ENCODE measurements at places on chromosomes 6 and 20.

- DNase-seq = no peak
Observed at GRCh38 chr6:76510489-76510888, 438.0 kb upstream of the IMPG1 start.

DNA sequence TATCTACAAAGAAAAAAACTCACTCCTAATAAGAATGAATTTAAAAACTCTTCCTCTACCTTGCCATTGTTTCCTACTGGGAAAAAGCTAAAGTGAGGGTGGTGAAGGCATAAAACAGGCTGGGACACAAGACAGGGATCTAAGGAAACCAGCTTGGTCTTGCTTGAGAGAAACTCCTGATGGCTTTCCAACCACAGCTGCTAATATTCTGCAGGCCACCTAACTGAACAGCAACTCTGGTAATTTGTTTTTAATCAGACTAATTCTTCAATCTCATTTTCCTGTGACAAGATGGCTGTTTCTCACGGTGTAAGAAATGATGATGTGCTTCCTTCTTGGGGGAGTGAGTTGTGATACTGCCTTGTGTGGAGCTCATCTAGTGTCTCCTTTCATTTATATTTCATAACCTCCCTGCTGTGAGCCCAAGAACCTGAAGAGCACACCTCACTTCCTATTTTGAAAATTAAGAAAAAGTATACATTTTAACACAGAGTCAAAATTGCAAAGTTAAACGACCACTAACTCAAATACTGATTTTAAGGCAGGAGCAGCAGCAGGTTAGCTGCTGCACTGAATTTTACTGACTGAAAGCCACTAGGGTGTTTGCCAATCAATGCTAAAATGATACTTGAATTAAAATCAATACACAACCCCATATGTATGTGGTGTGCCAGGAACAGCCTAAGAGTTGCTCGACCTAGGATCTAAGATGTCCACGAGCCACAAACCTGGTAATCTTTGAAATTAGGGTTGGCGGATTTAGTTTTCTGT lies 58.0 kb downstream of the BACH2 start:
- DNase-seq = no peak

GRCh38 chr6:96923871-96924493 lies 546 bp upstream of the KLHL32 start:
- DNase-seq = peak; percentile 63

- DNase-seq = no peak
Observed at GRCh38 chr6:84554706-84555105, 209.7 kb downstream of the TBX18 start.

GRCh38 chr6:41679696-41680095 lies 41.4 kb downstream of the MDFI start:
- no peak for DNase-seq

DNA sequence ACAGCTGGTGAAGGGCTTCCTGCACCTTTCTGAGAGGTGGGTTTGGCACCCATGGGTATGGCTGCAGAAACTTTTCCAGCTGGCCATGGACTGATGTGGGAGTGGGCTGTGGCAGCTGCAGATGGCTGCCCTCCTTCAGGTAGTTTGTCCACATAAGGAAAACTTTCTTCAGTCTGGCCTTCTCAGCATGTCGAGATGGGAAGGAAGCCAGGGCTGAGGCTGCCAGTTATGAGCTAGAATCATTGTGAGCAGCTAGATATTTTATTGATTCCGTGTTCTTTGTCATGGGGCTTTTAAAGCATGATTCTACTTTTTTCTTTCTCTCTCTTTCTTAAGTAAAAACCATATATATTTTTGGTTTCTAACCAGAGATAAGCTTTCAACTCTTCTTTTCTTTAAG lies 16.6 kb downstream of the NKX2-4 start:
- DNase-seq = no peak

- no peak for DNase-seq
Observed at GRCh38 chr20:37288091-37288490, 1.4 kb upstream of the MANBAL start.

GRCh38 chr20:3313683-3314065 lies 74.7 kb upstream of the SLC4A11 start:
- DNase-seq = no peak

- peak; percentile 31 for DNase-seq
Observed at GRCh38 chr6:35139924-35140638, 1.1 kb downstream of the TCP11 start.

DNA sequence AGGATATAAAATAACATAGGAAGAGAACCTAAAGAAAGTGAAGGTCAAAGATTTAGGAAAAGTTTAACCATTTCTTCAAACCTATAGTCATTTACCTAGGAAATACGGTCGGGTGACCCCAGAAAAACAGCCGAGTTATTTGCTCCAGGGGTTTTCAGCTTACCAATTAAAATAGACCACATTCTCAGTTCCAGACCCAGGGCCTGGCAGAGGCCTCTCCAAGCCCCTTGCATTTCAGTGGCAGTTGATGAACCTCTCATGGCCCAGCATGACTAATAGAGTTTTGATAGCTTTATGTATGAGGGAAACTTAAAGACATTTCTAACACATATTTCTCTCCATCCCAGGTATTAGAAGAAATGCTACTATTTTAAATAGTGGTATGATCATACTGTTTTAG lies 113.5 kb downstream of the OGFRL1 start:
- DNase-seq = no peak

GRCh38 chr6:146972546-146972945 lies 231.7 kb upstream of the STXBP5 start:
- DNase-seq = no peak

DNA sequence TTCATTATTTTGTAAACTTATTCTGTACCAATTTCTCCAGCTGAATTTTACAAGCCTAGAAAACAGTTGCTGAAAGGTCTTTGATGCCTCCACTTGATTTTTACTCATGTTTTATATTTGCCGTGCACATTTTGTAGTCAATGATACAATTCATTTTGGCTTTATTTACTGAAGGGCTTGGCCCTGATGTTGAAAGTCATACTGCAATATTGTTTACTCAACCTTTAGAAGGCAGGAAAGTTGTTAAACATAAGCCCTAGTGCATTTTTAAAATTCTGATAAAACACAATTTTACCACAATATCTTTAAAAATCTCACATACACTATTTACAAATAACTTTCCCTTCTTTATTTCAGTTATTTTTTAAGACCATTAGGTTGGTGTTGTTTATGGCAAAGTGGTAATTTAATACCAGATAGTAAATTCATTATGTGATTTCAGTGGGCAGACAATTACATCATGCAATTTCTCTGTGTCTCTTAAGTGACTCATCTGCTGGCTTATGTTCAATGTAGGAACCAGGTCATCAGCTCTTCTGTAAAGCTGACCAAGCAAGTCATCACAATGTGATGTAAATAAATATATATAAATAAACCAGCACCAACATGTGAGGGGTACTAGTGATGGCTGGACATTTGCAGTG lies 121.1 kb upstream of the SLC35B3 start:
- DNase-seq = no peak

DNA sequence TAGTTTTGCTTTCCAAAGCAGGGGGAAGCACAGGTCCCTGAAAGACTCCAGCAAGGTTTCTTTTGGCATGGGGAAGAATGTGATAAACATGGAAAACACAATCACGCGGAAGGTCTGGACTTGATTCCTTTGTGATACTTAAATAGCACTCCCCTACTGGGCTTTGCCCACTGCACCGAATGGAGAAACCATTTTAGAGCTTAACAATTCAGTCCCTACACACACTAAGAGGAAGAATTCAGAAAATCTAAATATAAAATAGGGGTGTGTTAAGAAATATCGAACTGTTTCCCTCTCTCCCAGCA lies 71.4 kb upstream of the NHSL1 start:
- DNase-seq = no peak

DNA sequence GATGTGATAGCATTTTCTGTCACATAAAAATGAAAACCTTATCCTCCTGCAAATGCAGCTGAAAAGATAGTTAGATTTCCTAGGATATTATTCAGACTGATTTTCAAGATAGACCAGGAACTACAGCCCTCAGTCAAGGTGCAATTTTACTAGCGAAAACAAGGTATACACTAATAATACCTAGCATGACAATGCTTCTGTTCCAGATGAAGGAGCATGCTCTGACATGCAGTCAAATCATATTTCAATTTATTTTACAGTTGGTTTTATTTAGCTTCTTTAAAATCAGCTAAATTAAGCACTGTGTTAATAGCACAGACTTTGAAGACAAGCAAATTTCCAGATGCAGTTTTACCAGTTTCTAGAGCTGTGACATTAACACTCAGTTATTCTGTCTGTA lies 14.2 kb upstream of the TNFAIP3 start:
- no peak for DNase-seq

DNA sequence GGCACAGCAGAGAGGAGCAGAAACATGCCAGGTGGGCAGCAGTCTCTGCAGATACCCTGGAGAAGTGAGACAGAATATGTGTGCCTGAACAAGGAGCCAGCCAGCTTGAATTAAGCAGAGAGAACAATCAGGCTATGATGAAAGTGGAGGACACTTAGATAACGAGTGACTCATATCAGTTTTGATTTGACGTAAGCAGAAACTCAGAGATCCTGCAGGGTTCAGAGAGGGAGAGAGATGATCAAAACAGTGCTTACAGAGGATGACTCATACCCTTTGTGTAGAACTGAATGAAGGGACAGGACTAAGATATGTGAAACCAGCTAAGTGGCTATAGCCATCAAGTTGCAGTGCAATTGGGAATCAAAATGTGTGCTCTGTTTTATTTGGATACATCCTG lies 300.7 kb downstream of the TENT5A start:
- DNase-seq = no peak

- no peak for DNase-seq
Observed at GRCh38 chr6:28003661-28004060, 46.6 kb downstream of the OR2B6 start.

- DNase-seq = no peak
Observed at GRCh38 chr6:170523256-170524171, 29.6 kb downstream of the PSMB1 start.

GRCh38 chr6:157260735-157261410 lies 62.4 kb downstream of the TMEM242 start:
- no peak for DNase-seq

DNA sequence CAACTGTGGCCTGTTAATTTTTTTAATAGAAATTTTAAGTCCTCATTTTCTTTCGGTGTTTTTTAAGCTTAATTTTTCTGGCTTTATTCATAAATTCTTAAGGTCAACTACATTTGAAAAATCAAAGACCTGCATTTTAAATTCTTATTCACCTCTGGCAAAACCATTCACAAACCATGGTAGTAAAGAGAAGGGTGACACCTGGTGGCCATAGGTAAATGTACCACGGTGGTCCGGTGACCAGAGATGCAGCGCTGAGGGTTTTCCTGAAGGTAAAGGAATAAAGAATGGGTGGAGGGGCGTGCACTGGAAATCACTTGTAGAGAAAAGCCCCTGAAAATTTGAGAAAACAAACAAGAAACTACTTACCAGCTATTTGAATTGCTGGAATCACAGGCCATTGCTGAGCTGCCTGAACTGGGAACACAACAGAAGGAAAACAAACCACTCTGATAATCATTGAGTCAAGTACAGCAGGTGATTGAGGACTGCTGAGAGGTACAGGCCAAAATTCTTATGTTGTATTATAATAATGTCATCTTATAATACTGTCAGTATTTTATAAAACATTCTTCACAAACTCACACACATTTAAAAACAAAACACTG lies 10.1 kb downstream of the HFE start:
- peak; percentile 4 for DNase-seq

- DNase-seq = no peak
Observed at GRCh38 chr20:52242237-52243230, 51.0 kb upstream of the ZFP64 start.

- peak; percentile 32 for DNase-seq
Observed at GRCh38 chr6:36623547-36624459, 29.6 kb downstream of the SRSF3 start.

DNA sequence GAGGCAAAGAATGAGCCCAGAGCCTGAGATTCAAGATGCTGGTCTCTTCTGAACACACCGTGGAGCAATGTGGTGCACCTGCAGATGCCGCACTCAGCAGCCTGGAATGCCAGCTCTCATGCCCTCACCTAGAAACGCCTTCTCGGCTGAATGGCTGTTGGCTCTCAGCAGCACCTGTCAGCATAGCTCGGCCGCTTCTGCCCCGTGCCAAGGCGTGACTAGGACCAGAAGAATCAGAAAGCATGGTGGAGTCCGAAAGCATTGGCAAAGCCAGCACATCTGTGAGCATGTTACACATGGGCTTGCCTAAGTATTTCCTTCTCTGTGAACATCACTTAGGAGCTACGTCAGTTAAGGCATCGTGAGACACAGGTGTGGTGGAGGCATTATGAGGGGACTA lies 140.8 kb downstream of the MAP3K4 start:
- DNase-seq = no peak

- no peak for DNase-seq
Observed at GRCh38 chr6:143513410-143513809, 1.9 kb upstream of the FUCA2 start.

Data from DMS 273 treated with DMSO at 0.1 percent for 48 hours (cell line).